ENCODE measurements at places on chromosomes 5 and 9.

DNA sequence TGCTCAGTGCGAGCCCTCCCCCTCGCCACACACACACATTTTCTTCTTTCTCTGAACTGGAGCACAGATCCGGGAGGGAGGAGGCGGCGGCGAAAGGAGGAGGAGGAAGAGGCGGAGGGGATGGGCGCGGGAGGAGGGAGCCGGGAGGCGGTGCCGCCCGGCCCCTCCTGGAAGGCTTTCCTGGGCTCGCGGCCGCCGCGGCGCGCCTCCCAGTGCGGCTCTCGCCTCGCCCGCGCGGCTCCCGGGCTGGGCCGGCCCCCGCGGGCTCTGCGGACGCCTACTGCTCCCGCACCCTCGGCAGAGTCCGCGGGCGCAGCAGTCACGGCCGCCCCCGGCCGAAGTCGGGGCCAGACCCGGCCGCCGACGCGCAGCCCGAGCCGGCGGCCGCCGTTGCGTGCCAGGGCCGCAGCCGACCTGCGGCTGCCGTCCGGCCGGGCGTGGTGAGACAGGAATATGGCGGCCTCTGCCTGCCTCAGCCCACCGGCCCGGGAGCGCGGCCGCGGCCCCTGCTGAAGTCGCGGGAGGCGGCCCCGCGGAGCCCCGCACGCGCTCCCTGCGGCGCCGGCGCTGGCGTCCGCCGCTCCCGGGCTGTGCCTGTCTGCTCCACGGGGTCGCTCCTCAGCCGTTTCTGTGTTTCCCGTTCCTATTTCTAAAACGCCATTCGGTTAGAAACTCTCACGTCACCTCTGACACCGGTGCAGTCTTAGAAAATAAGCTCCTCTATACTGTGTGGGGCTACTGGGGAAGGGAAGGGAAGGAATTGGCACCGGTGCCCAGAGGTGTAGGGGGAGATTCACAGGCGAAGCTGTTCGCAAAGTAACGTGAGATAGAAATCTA, 500 bp upstream of the GNAQ start:
- DNase-seq = peak; percentile 66

- no peak for DNase-seq
Measured at GRCh38 chr9:113509463-113509862, 45.9 kb downstream of the RGS3 start.

DNA sequence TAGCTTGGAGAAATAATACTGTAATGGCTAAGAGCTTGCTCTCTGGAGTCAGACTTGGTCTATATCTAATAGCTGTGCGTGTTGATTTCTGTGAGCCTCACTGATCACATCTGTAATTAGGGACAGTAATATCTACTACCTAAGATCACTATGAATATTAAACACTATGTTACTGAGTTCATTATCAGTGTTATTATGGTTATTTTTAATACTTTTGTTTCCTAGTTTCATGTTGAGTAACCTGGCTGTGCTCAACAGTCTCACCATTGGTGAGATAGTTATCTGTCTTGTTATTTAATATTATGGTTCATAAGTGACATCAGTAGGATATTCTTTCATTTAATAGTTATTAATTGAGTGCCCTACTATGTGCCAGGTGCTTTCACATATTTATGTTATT, 22.4 kb upstream of the CAVIN4 start:
- DNase-seq = no peak

DNA sequence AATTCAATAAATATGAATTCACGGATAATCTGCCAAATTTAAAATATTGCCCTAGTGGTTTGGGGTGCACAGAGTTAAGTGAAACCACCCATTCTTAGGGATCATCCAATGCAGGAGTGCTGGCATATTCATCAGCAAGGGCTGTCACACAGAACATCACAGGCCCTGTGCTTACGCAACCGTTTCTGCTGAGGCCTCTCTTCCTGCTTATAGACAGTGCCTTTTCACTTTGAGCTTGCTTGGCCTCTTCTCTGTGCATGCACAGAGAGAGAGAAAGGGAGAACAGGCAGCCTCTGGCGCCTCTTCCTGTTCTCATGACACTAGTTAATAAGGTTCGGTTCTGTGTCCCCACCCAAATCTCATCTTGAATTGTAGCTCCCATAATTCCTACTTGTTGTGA, 366.3 kb downstream of the ICE1 start:
- DNase-seq = no peak

- DNase-seq = no peak
Measured at GRCh38 chr9:121676926-121677325, 25.5 kb downstream of the DAB2IP start.

DNA sequence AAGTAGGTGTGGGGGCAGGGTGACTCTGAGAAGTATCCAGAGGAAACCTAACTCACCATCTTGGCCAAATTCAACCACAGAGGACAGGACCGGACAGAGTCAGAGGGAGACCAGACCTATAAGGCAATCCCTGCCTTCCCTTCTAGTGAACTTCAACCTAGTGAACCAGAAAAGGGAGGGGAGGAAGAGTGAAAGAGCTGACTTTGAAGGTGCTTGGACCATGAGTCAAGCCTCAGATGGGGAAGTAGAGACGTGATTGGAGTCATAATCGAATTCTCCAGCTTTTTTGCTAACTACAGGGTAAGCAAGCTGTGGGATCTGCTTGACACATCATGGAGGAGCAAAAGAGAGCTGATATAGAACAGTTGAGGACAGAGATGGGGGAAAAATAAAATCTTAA, 18.8 kb upstream of the KIF2A start:
- no peak for DNase-seq

Data from T1000 (cell line).